Endothelial cell (in vitro differentiated cells): ENCODE measurements at places on chromosomes 1 and 21.

- H3K27ac ChIP-seq = no peak overlapping the region
- DNase-seq = no peak
- H3K27me3 ChIP-seq = peaks cover 9% of the 10 kb centered on the region
- no peak overlapping the region for H3K4me3 ChIP-seq
- H3K4me1 ChIP-seq = peaks cover 20% of the 10 kb centered on the region
- peaks cover 59% of the 10 kb centered on the region for H3K36me3 ChIP-seq
These were observed 16.2 kb downstream of the CHRNB2 start for GRCh38 chr1:154583773-154584172.

DNA sequence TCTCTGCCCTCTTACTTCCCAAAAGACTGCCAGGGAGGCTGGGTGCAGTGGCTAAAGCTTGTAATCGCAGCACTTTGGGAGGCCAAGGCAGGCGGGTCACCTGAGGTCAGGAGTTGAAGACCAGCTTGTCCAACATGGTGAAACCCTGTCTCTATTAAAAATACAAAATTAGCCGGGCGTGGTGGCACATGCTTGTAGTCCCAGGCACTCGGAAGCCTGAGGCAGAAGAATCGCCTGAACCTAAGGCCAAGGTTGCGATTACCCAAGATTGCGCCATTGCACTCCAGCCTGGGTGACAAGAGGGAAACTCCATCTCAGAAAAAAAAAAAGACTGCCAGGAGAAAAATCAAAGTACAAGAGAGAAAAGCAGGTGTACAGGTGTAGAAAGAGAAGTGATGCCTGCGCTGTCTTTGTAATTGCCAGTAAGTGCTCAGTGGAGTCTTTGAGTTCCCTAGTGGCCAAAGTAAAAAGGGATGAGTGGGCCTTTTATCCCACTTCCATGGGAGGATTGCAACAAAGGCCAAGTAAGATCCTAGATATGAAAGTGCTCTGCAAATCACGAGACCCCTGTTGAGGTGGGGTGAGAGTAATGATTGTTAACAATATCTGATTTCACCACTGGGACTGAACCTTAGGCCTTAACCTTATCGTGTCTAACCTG lies 94.7 kb upstream of the WNT4 start:
- no peak overlapping the region for H3K27ac ChIP-seq
- no peak for DNase-seq
- H3K27me3 ChIP-seq = peaks cover 9% of the 10 kb centered on the region
- no peak overlapping the region for H3K4me3 ChIP-seq

- H3K27ac ChIP-seq = no peak overlapping the region
- no peaks in the 10 kb centered on the region for H3K36me3 ChIP-seq
- DNase-seq = no peak
- H3K27me3 ChIP-seq = no peaks in the 10 kb centered on the region
- H3K4me3 ChIP-seq = no peak overlapping the region
- H3K4me1 ChIP-seq = no peaks in the 10 kb centered on the region
These were observed 98.0 kb upstream of the HP1BP3 start for GRCh38 chr1:20885121-20885520.

DNA sequence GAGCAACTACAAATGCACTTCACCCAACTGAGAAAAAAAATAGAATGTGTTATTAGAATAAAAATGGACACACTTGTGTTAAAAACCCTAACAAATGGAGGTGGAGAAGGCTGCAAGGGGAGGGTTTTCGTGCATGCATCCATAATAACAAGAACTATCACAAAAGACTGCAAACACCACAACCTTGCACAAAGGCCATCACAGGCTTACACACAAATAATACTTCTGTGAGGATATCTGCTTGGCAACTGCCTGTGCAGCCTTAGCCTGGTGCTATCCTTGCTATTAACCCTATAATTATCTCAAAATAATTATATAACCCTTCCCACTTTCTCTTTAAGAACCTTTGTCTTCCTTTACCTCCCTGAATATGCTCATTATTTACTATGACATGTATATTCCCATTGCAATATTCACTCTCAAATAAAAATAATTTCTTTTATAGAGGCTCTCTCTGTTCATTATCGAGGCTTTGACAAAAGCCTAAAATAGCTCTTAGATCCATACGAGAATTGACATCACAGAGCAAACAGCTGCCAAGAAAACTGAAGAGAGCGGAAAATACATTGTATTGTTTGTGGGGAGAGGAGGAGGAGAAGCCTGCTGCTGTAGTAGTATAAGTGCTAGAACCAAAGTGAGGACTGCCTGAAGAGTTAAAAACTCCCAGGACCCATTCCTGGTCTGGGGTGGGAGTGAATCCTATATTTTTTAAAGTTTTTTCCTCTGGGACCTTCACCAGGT lies 1768.7 kb downstream of the BRINP3 start:
- H3K27me3 ChIP-seq = no peaks in the 10 kb centered on the region
- no peak overlapping the region for H3K4me3 ChIP-seq
- H3K36me3 ChIP-seq = no peaks in the 10 kb centered on the region
- DNase-seq = no peak

GRCh38 chr1:18166929-18167328 lies 59.3 kb downstream of the IGSF21 start:
- H3K4me3 ChIP-seq = no peak overlapping the region
- H3K4me1 ChIP-seq = peaks cover 53% of the 10 kb centered on the region
- H3K27me3 ChIP-seq = peaks cover 8% of the 10 kb centered on the region
- H3K36me3 ChIP-seq = no peaks in the 10 kb centered on the region
- H3K27ac ChIP-seq = peak overlapping the region; percentile 20

DNA sequence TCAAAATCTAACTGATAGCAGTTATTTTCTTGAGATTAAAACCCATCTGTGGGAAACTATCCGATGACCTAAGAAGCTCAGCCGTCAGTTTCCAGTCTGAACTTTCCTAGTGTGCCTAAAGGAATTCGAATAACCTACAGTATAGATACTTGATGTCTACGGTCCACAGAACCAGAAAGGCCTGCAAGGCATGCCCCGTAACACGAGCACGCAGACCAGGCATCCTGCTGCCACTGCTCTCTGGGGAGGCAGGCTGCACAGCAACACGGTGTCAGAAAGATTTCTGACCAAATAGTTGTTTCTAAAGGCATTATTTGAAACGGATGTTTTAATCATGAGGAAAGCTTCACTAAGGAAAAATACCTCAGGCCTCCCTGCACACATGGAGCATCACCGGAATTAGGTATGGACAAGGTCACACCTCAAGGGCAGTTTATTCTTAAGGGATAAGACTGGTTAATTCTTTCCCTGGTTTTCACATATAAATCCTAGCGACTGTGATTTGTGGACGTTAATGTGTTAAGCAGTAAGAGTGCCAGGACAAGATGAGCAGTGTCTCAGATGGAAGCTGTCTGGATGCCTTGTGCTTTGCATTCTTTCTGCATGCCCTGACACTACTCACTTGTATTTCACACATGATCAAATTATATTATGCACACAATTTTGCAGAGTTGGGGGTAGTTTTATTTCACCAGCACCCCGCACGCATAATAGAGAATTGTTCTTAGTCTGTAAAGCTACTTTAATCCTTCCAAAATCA lies 49.0 kb upstream of the NADK start:
- DNase-seq = no peak
- no peak overlapping the region for H3K4me3 ChIP-seq
- H3K27me3 ChIP-seq = peaks cover 2% of the 10 kb centered on the region
- no peak overlapping the region for H3K27ac ChIP-seq
- H3K36me3 ChIP-seq = peaks cover 21% of the 10 kb centered on the region
- H3K4me1 ChIP-seq = peaks cover 3% of the 10 kb centered on the region

DNA sequence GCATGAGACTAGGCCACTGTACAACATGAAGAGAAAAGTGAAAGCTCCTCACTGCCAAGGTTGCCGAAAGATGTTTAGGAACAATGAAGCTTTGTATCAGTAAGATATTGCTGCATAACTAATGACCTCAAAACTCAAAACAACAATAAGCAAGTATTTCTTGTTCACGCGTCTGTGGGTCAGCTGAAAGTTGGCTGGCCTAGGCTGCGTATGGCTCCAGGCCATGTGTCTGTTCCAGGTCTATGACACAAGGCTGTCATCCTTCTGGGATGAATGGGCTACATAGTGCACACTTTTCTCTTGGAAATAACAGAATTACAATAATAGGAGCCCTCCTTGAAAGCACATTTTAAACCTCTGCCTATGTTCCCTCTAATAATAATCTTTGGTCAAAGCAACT lies 515.9 kb downstream of the PLPP3 start:
- no peak for DNase-seq
- H3K4me1 ChIP-seq = no peaks in the 10 kb centered on the region
- H3K36me3 ChIP-seq = no peaks in the 10 kb centered on the region
- no peaks in the 10 kb centered on the region for H3K27me3 ChIP-seq
- no peak overlapping the region for H3K4me3 ChIP-seq

DNA sequence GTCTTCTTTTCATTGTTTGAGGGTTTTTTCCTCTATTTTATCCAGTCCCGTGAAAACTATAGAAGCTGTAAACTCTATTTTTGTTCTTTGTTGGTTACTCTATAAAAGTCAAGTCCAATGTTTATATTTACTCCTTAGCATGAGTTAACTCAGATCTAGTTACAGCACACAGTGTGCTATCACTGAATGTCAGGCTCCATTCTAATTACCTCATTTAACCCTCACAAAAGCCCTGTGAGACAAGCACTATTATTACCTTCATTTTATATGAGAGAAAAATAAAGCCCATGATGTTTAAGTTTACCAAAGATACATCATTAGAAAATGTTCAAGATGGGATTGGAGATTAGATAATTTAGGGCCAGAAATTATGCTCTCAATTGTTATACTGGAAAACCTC lies 251.4 kb upstream of the SNX7 start:
- H3K4me1 ChIP-seq = no peaks in the 10 kb centered on the region
- DNase-seq = no peak
- no peak overlapping the region for H3K4me3 ChIP-seq
- H3K36me3 ChIP-seq = no peaks in the 10 kb centered on the region
- H3K27ac ChIP-seq = no peak overlapping the region
- no peaks in the 10 kb centered on the region for H3K27me3 ChIP-seq

DNA sequence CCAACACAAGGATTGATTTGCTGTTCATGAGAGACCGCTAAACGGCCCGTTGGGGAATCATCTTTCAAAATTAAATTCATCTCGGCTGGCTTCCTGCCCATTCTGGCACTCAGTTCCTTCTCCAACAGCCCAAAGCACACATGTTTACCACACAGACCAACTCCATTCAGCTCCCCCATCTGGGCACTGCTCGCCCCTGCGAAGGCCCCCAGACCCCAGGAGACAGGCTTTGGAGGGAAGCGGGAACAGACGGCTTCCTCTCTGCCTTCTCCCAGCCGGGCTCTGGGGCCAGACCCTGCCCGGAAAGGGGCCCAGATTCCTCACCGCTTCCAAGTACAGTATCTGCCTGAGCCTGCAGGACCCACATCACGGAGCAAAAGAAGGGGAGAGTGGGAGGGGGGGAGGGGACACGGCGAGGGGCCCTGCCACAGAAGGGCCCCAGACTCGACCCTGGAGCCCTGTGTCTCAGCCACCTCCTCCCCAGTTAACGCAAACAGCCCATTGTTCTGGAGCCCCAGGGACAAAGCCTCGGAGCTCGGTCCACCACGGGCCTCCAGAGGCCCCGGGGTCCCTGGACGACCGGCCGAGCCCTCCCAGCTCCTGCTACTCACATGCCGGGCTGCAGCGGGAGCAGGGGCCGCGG lies 660 bp downstream of the MEGF6 start:
- peak overlapping the region; percentile 76 for H3K27ac ChIP-seq
- no peak for DNase-seq
- H3K36me3 ChIP-seq = peaks cover 7% of the 10 kb centered on the region
- H3K27me3 ChIP-seq = peaks cover 6% of the 10 kb centered on the region
- peak overlapping the region; percentile 98 for H3K4me3 ChIP-seq

DNA sequence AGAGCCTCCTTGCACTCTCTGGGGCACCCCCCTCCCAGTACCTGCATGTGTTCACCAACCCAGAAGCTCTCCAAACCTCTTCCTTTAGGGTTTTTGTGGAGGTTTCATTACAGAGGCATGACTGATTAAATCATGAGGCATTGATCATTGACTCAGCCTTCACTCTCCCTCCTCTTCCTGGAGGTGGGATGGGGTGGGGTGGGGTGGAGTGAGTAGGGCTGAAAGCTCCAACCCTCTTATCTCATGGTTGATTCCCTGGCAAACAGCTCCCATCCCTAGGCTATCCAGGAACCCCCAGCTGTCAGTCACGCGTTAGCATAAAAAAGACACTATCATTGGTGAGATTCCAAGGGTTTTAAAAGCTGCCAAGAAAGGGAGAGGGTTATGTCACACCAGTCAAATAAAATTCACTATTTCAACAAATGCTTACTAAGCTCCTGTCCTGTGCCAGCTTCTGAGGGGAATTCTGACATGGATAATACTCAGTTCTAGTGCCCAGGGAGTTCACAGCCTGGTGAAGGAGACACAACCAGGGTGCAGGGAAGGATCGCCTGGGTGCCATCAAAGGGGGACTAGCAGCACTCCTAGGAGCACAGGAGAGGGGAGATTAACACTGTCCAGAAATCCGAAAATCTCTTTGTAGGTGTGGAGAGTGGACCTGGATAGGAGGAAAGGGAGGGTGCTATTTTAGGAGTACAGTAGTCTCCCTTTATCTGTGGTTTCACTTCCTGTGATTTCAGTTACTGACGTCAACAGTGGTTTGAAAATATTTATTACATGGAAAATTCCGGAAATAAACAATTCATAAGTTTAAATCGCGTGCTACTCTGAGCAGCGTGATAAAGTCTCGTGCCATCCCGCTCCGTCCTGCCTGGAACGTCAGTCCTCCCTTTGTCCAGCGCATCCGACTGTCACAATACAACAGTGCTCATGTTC lies 6.8 kb upstream of the IL24 start:
- peaks cover 1% of the 10 kb centered on the region for H3K27me3 ChIP-seq
- H3K36me3 ChIP-seq = no peaks in the 10 kb centered on the region
- H3K4me3 ChIP-seq = no peak overlapping the region
- no peak overlapping the region for H3K27ac ChIP-seq
- no peak for DNase-seq

- peaks cover 10% of the 10 kb centered on the region for H3K4me1 ChIP-seq
- H3K4me3 ChIP-seq = peak overlapping the region; percentile 91
These were observed 788 bp downstream of the ISG15 start for GRCh38 chr1:1013922-1014648.

DNA sequence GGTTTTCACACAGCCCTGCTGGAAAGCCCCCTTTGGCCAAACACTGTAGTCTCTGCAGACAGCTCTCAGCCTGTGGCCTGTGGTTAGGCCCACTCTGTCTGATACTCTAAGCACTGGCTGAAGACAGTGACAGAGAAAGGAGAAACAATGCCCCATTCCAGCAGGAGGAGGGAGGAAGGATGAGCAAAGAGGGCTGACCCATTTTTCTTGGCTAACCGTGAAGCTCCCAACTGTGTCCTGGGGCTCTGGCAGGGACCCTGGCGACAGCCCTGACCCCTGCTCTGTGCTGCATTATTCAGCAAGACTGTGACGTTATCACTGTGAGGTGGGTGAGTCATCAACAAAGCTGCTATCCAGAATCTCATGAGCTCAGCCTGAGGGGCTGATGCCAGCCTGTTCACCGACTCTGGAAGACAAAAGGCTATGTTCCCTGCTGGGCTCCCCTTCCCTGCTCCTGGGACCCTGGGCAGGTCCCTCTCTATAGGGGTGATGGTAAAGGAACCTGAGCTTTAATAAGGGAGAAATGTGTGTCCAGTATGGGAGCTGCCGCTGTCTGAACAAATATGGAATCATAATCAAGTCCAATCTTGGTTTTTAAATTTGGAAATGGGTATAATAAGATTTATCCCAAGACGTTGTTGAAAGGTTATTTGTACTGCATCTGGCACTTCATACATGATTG lies 107.0 kb downstream of the RHOU start:
- H3K27me3 ChIP-seq = peaks cover 2% of the 10 kb centered on the region
- DNase-seq = no peak
- peaks cover 6% of the 10 kb centered on the region for H3K4me1 ChIP-seq

- peaks cover 20% of the 10 kb centered on the region for H3K36me3 ChIP-seq
- peaks cover 23% of the 10 kb centered on the region for H3K4me1 ChIP-seq
- no peak for DNase-seq
- no peak overlapping the region for H3K27ac ChIP-seq
- H3K27me3 ChIP-seq = peaks cover 12% of the 10 kb centered on the region
These were observed 6.7 kb downstream of the EFNA4 start for GRCh38 chr1:155070158-155070621.

- H3K27ac ChIP-seq = no peak overlapping the region
- no peak for DNase-seq
- H3K4me3 ChIP-seq = no peak overlapping the region
These were observed 5.8 kb downstream of the LAMC2 start for GRCh38 chr1:183191833-183192232.
